Stimulated activated CD4-positive, alpha-beta T cell treated with anti-CD3 and anti-CD28 coated beads, Interleukin-4, amount 100 ng/mL, for 4 hours (primary cell): ENCODE measurements at places on chromosomes 11 and 22.

GRCh38 chr22:27196606-27197005 is 539.2 kb downstream of the MIAT start:
- no peak for DNase-seq

- DNase-seq = no peak
These were observed 223.2 kb upstream of the E2F8 start for GRCh38 chr11:19463976-19464375.

DNA sequence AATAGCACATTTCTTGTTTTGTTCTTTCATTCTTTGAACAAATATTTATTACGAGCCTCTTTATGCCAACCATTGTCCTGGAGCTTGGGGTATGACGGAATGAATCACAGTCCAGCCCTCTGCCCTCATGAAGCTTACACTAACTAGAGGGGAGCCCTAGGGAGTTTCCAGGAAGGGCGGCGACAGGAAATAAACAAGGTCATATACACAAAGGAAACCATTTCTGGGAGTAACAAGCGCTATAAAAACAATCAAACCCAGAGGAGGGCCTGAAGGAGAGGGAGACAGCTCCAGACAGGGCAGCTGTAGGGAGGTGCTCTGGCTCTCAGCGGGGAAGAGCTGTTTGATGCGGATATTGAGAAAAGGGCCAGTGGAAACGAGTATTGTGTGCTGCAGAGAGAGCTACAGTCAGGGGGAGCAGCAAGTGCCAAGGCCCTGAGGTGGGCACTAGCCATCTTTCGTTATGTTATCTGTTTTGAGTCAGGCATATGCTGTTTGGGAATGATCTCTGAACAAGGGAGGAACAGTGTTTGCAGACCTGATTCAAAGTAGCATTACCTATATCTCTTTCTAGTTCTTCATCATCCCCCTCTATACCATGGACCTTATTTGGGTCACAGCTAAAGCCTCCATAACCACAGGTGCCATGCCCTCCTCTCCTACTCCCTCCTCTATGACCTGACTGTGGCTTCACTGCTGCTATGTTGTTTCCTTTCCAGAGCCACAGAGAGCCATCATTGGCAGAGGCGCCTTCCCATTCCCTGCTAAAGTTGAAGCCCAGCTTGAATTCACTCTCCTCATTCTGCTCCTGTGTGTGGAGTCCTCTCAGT is 15.3 kb upstream of the ZBTB16 start:
- DNase-seq = no peak

DNA sequence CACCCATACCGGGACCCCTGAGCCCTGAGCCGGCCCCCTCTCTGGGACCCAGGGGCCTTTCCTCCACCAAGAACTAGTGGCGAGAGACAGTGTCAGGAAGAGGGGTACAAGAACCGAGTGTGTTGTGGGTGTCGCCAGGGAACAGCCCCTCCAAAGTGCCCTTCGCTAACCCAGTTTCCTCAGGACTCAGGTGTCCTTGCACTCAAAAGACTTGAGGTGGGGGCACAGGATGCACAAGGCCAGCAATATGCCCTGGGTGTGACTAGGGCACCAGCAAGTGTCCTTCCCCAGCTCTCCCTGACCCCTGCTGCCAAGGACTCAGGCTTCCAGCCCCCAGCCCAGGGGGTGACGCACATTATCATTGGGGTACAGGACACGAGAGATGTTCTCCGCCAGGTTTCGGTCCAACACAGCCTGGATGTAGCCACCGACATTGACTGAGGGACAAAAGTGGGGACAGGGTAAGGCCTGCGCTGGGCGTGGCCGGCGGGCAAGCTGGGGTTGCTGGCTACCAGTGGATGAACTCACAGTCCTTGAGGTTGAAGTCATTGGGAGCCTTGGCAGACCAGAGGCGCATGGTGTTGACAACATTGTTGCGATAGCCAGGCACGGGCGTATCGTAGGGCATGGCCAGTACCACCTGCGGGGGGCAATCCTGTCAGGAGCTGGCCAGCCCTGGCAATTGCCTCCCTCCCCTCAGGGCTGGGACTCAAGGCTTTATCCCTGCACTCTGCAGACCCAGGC is 4.7 kb downstream of the PYGM start:
- DNase-seq = no peak

GRCh38 chr22:49076300-49077035 is 751.2 kb downstream of the BRD1 start:
- DNase-seq = no peak

GRCh38 chr11:77806993-77807392 is 13.5 kb downstream of the RSF1 start:
- no peak for DNase-seq

DNA sequence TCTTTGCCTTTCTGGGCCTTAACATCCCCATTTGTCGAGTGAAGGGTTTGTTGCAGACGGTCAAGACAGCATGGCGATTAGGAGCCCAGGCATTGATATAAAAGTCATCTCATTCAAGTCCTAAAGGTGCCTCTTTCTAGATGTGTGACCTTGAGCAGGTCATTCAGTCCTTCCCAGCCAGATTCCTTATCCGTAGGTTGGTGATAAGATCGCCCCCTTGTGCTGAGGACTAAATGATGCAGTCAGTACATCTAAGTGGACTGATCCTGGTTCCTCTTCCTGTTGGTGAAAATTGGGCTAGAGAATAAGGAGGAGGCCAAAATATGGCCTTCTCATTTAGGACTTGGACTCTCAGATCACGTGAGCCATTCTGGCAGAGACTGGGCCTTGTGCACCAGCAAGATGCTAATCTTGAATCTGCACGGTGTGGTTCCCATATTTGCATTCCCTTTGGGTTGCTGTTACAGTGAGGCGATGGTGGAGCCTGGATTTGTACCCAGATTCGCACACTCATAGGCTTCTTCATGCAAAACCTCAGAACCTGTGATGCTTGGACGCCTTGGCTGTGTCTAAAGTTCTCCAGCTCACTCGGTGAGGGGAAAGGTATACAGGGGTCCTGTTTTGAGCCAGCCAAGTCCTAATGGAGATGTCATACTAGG is 156.8 kb downstream of the MYO18B start:
- DNase-seq = no peak

DNA sequence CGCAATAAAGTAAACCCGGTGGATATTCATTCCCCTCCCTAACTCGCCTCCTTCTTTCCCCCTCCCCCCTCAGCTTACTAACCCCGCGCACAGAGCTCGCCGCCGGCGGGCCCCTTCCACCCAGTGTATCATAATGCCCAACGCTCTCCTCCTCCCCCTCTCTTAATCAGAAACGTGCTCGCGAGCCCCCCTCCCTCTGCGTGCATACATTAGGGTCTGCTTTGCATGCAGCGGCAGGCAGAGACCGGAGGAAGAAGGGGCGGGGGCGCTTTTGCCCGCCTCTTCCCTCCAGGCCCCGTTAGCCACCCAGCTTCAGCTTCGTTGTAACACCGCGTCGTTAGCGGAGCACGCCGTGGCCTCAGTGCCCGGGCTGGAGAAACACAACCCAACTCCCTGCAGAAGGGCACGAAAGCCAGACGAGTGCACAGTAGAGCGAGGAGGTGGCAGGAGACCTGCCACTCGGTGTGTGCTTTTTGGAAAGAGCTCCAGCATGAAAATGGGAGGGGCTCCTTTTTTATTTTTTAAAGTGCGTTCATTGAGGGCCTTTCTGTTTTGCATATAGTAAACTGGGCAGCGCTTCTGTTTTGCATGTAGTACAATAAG is 901 bp upstream of the KMT2A start:
- DNase-seq = peak; percentile 58

GRCh38 chr11:102415304-102415916 is 37.2 kb downstream of the TMEM123 start:
- DNase-seq = no peak

DNA sequence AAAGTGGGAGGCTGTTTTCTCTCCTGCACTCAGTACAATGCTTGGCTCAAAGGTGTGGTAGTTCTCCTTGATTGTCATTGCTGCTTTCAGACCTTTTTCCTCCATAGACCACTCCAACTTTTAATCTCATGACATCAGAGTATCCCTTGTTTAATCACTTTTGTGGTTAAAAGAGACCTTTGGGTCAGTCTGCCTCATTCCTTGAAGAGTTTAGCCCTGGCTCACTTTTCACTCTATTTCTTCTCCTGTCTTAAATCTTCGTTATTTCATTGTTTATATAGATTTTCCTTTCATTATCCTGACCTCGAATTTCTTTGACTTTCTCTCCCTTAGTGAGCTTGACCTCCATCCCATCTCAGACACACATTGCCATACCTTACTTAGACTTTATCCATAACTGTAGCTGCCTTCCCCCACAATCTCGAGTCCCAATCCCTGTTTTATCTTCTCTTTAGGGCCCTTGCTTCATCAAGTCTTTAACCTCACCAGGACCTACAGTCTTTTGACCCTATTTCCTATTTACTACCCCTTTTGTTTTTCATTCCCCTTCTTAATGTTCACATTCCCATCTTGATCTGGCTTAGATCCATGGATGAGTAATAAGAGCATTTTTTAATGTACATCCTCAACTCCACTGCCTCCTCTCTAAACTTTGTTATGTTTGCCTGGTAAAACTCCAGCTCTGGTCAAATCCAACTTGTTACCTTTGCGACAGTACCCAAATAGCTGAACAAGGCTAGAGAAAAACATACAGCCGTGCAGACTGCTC is 9.5 kb downstream of the ATXN10 start:
- DNase-seq = no peak

- no peak for DNase-seq
These were observed 207.5 kb downstream of the PGR start for GRCh38 chr11:100922121-100922520.

- DNase-seq = no peak
These were observed 6.8 kb downstream of the NXPE2 start for GRCh38 chr11:114685097-114685496.

- no peak for DNase-seq
These were observed 220.9 kb upstream of the PITPNB start for GRCh38 chr22:28139961-28140360.

GRCh38 chr22:38298312-38299005 is 18.8 kb downstream of the CSNK1E start:
- DNase-seq = no peak
